ENCODE measurements at places on chromosomes 4 and X.

GRCh38 chr4:164779080-164779479, 25.1 kb downstream of the SMIM31 start:
- no peak for DNase-seq

GRCh38 chrX:152639426-152639825, 1.7 kb downstream of the GABRQ start:
- DNase-seq, result no peak

GRCh38 chrX:107204068-107204605, 2.1 kb downstream of the NUP62CL start:
- DNase-seq, result no peak

GRCh38 chrX:55142206-55142918, 53.5 kb downstream of the PAGE2 start:
- no peak for DNase-seq

- no peak for DNase-seq
Measured at GRCh38 chrX:106378616-106379015, 210.5 kb downstream of the PWWP3B start.

DNA sequence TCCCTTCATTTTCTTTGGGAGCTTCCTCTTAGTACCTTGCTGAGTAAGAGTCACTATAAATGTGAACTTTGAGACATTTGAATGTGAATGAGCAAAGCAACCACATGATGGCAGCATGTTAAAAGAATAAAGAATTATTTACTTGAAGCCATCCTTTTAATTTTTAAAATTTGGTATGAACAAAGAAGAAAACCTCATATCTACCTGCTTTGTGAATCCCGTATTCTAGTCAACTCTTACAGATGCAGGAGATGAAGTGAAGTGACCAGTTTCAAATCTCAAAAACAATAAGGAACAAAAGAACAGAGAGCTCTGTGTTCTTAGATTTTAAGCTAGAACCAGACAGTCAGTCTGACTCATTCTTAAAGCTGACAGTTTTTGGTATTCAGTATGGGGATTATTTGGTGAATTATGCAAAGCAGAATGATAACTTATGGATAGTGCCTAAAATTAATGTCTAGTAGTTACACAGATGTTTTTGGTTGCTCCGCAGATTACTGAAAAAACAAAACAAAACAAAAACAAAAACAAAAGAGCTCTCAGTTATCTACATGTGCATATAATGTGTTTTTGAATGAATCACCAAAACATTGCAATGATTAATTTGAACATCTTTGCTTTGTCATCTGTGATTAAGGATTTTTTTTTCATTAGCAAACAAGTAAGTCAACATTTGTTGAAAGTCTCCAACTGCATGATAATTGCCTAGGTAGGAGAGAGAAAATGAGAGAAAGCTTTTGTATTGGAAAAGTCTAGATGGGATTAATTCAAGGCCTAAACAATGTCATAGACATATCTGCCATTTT, 48.2 kb upstream of the H2AZ1 start:
- DNase-seq, result peak; percentile 83

- no peak for DNase-seq
Measured at GRCh38 chr4:183350317-183351071, 28.3 kb upstream of the CLDN24 start.

DNA sequence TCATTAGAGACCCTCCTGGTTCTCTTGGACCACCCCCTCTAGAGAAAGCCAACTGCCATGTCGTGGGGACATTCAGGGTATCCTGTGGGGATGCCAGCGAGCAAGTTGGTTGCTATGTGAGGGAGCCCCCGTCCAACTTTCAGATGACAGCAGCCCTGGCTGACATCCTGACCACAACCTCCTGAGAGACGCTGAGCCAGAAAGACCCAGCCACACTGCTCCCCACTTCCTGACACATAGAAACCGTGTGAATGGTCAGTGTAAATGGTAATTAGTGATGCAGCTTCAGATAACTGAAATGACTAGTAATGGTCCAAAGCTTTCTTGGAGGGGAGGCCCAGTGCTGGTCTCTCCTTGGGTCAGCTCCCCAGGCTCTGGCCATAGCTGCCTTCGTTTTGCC, 10.8 kb downstream of the CLCN4 start:
- no peak for DNase-seq

- no peak for DNase-seq
Measured at GRCh38 chrX:7580127-7580526, 262.8 kb upstream of the VCX start.

GRCh38 chr4:7052923-7053715, 9.9 kb downstream of the TADA2B start:
- DNase-seq, result no peak

GRCh38 chrX:9710332-9710731, 55.3 kb downstream of the GPR143 start:
- no peak for DNase-seq

DNA sequence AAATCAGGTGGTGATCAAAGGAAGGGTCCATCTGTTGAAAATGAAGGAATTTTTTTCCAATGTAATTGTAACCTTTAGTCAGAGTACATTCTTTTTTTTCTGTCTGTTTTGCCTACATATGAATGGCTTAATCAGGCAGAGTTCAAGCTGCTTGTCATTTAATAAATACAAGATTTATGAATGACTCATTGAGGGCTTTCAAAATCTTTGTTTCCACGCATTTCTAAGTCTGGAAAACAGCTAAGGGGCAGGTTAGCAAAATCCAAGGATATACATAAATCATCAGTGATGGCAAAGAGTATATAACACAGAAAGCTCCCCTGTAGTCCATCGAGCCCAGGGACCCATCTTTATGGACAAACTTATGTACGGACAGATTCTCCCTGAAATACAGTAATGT, 1.8 kb downstream of the CA5B start:
- no peak for DNase-seq

DNA sequence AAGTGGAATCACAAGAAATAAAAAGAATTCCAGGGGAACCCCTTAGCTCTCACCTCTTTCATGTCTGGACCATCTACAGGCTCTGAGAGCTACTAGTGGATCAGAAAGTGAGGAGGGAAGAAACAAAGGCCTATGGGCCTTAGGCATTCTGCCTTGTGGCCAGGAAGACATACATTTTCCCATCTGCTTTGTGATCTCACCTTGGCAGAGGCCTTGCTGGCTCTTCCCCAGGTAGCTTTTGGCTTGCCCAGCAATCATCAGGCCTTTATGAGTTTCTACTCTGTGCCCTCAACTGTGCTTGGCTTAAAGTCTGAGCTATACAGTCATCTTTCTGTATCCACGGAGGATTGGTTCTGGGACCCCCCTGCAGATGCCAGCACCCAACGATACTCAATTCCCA, 28.3 kb upstream of the CD99L2 start:
- no peak for DNase-seq

DNA sequence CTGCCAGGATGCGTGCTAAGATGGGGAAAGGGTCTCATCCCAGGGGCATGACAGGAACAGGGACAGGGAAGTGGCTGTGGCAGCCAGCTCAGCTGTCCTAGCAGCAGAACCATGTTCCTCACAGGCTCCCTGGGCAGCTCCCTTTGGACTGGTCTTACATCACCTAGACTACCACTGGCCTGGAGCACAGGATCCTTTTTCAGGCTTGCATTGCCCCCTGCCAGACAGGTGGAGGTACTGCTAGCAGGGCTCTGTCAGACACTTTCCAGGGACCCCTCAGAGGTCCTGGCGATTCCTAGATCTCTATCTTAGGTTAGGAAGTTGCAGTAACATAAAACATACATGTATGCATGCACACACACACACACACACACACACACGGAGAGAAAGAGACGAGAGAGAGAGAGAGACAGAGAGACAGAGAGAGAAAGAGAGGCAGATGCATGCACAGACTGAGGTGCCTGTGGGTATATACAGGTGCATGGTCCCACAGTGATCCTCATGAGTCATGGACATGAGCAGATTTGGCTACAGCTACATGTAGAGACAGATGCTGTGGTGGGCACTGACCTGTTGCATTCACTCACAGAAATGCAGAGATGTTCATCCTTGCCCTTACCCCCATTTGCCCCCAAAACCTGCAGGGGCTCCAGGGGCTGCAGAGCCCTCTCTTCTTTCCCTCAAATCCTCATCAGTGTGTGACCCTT, 63.6 kb downstream of the STARD8 start:
- peak; percentile 43 for DNase-seq

DNA sequence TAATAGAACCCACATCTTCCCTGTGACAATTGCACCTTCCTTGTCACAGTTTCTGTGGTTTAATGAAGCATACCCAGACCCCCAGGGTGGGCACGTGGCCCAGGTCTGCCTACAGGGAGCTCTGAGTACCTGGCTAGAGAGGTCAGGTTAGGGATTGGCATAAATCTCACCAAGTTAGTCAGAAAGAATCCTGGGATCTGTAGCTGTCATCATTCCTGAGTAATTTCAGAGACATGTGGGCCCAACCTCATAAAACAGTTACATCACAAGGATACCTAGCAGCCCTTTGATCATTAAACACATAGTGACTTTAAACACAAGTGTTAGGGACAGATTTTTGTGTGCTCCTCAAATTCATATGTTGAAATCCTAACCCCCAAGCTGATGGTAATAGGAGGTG, 123.0 kb downstream of the KDR start:
- DNase-seq, result peak; percentile 43

GRCh38 chr4:76738086-76738931, 159.6 kb downstream of the SOWAHB start:
- DNase-seq, result peak; percentile 31

All from bronchial epithelial cell (primary cell).